ENCODE measurements at places on chromosomes 6 and 20. TPM values are rescaled to one million over a fixed set of nuclear protein-coding genes. Genes with fewer than 3 reads are reported as not detected.

DNA sequence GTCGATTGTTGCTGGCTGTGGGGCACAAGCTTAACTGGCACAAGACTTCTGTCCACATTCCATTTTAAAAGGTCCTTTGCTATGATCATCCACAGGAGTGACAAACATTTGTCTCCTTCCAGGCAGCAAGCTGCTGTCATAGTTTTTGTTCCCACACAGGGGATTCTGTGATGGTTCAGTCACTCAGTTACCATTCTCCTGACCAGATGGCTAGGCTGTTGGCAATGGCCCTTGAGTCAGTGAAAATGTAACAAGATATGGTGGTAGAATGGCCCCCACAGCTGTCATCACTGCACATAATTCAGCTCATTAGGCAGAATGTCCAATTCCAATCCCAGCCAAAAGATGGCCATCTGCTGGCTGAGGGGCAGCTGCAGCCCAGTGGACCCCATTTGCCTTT lies 13.7 kb downstream of the BPIFA1 start:
- DNase-seq: no peak

DNA sequence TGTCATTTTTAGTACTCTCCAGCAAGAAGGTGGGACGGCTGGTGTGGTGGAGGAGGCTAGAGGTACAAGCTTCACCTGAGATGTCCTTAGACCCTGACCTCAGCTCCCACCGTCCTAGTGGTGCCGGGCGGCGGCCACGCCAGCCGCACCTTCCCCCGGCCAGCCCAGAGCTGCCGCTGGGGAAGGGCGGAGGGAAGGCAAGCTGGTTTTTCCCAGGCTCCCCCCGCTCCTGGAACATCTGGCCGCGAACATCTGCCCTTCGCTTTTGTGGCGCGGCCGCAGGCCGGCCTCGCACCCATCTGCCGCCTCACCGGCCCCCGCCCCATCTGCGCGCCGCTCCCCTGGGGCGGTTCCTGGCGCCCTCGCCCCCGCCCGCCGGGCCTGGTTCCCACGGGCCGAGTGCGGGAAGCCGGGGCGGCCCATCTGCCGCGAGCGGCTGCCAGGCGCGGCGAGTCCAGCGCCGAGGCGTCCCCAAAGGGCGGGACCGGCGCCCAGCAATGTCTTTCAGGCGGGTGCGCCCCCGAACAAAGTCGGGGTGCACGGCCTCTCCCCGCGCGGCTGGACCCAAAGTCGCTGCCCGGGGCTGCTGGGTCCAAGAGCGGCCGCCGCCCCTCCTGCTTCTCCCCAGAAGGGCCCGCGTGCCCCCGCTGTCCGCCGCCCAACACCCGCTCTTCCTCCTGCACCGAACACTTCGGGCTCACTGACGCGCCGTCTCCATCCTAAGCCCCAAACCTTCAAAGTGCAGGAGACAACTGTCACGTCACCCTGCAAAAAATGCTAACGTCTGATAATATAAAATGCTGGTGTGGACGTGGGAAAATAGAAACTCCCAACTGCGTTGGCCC lies 17.3 kb upstream of the ID1 start:
- no peak for DNase-seq

DNA sequence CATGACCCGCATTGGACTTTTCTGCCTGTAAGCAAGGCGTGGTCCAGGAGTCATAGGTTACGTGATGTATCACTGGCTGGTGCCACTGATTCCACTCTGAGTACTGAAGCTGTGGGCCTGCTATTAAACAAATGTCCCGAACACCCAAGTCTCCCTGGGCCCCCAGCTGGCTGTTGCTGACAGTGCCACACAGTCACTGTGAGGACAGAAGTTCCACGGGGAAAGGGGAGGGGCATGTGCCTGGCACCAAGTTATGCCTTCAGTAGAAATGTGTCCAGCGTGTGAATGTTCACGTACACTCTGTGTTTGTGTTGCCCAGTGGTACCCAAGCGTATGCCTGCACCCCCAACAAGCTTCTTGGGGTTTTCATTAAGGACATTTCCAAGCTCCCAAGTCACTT lies 171.4 kb upstream of the QKI start:
- DNase-seq: no peak

DNA sequence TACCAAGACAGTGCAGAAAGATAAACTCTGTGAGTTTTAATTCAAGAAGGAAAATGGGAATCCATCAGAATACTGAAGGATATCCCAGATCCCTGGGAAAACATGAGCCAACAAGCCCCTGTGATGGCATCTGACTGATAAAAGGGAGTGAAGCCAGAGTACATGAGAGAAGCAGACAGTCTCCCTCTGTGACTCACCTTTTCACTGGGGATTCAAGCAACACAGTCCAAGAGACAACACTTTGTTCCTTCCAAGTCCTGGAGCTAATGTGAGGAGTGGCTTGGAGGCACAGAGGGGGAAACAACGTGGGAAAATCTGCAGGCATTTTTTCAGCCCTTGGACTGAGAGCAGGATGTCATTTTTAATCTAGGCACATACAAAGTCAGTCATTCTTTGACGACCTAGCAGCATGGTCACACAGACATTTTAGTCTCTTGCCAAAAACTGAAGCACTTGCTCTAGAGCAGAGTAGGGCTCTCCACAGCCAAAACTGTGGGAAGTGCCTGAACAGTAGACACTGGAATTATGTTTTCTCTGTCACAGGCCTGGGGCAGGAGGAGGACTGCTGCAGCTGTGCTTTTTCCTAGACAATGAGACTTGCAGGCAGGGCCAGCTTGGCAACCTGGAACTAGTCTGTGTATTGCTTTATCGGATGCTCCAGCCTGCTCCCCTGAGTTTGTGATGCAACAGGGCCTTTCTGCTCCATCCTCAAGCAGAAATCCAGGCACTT lies 465.0 kb upstream of the GJE1 start:
- no peak for DNase-seq

DNA sequence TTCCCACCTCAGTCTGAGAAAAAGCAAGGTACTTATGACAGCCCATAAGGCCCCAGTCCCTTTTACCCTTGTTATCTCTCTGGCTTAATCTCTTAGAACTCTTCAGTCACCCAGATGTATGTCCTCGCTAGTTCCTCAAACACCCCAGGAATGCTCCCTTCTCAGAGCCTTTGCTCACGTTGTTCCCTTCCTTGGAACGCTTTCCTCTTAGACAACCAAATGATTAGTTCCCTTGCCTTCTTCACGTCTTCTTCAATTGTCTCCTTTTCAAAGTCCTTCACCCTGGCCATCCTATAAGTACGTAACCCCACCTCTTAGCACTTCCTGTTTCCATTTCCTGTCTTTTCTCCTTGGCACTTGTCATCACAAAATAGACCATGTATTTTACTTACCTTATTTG lies 1.1 kb upstream of the APOBEC2 start:
- DNase-seq: no peak

DNA sequence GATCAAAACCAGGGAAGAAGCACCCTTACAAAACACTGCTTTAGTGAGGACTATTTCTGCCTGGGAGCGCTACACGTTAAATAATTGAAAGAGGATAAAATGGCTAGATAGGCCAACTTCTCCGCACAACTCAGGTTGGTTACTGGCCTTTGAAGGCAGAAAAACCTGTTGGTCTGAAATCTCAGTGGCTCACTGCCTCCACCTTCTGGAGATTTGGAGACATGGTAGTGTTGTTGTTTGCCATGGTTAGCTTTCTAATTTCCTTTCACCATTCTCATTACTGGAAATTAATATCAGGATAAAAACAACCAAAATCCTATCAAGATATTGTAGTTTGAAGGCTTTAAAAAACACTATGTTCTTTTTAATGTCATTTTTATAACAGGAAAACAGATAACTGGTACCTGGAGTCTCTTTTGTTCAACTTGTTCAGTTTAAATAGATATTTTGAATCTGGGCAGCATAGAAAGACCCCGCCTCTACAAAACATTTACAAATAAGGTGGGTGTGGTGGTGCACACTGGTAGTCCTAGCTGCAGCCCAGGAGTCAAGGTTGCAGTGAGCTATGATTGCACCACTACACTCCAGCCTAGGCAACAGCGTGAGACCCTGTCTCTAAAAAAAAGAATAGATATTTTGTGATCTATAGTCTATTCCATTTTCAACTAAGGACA lies 27.5 kb upstream of the BCLAF1 start:
- peak; percentile 41 for DNase-seq

- DNase-seq: no peak
Measured at GRCh38 chr6:54426995-54427394, 118.8 kb downstream of the TINAG start.

DNA sequence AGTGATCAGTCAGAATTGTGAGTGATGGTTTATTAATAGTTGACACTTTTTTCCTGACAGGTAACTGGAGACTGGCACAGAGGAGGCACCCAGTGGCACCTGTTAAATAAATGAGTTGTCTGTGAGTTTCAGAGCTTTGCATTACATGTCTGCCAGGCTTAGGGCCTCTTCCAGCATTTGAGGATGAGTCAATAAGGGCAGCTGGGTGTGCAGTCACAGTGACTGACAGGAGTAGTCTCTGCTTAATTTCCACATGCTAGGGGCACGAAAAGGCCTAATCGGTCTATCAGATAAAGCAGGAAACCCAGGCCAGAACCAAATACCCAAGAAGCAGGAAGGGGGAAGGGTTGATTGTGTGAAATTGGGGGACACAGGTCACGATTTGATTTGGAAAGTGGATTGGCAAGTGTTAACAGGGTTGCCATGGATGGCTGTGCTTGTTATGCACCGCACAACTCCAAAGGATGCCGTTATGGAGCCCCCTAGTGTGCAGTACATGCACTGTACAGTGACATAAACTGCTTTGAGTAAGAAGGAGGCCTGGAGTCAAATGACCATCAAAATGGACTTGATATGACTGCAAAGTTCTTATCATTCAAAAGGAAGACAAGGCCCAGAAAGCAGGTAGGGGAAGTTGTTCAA lies 111.9 kb upstream of the GGTLC1 start:
- peak; percentile 38 for DNase-seq

The FGD2 gene
- total RNA-seq: 1.5 TPM

DNA sequence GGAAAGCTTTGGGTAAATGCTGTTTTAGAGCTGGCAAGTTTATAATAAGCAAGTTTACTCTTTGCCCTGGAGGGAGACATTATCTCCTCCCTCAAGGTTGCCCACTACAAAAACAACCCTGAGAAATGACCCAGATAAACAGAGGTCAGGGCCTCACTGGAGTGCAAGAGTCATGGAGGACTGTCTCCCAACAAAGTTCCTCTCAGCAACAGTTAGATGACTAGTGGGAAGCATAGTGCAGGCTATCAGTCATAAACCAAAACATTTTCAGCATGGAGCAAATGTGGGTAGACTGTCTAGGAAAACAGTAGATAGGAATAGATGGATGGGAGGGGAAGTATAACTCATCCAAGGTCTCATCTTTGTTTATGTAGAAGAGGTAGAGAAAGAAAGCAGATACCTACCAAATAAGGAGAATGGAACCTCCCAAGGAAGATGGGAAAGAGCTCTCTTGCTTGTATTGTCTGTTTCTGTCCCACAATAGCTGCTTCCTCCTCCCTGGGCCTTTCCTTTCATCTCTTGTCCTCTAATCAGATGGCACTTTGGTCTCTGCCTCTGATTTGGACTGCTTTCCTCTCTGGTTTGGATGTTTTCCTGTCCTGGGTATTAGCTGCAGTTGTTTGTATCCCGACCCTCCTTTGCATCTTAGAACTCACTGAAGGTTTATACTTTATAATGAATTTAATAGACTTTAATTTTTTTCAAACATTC lies 95.4 kb downstream of the WASF1 start:
- DNase-seq: no peak

- no peak for DNase-seq
Measured at GRCh38 chr20:31494131-31494530, 19.0 kb downstream of the REM1 start.

DNA sequence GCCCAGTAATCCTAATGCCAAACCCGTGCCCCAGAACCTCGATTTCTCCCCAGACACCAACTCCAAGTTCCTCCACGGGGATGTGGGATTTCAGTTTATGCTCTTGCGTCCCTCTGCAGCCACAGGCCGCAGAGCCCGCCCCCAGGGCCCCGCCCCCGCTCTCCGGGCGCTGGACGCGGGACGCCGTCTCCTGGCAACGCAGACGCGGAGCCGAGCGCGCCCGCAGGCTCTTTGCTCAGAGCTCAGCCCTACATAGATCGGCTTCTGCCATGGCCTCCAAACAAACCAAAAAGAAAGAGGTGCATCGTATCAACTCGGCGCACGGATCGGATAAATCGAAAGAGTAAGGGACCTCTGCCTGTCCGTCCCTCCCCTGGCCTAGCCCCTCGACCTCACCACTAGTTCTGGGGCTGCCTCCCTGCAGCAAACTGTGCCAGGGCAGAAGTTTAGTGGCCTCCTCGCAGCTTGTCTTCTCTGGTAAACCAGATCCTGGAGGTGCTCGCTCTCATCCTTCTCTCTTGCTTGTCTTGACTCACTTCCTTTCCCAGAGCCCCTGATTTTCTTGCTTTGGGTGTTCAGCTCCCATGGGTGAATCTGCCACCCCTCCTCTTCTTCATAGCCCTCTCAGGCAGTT lies at the start of gene ADGB:
Gene ADGB (plus strand): TSS at position 201 of the 634 bp plus-strand sequence. CDS start 69 bp downstream, at position 270.
- DNase-seq: no peak

The C6orf58 gene
- 0.16 TPM for total RNA-seq

The WFDC2 gene
- total RNA-seq: not detected

DNA sequence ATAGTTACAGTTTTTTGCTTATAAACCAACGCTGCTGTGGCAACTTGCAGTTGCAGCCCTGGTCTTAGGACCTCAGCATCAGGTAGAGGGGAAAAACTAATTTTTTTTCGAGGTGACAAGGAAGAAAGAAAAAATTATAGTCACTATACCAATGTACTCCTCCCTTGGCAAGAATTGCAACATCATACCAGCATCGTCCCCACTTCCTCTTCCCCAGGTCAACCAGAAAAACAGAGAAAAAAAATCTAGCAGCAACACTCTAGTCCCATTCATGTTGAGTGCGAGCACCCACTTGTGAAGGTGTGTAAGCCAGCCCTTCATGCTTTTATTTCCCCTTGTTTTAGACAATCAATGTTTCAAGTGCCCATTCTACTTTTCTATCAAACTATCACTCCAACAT lies 13.1 kb upstream of the DCBLD1 start:
- DNase-seq: no peak

DNA sequence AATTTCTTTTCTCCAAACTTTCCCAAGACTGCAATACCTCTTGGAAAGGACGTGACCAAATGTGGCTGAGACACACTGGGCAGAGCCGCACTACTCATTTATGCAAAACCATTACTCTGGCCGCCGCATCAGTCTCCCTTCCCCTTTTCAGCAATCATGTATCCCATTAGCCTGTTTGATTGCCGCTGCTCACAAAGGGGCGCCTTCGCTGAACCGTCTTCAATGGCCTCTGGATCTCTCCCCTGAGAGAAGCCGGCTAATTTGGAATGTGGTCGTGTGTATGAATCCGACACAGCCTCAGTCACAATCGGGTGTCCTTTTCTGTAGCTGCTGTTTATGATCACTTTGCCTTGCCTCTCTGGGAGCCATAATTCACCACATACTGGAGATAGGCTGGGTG lies 361.1 kb downstream of the ZFAND3 start:
- no peak for DNase-seq

Data from activated T-helper 1 cell treated with anti-CD3 and anti-CD28 coated beads, Interleukin-12 subunit alpha, Interleukin-12 subunit beta, Interleukin-2, Interleukin-4 antibody, amounts not matched to agents 30 ng/mL and 10 ng/mL and 1 ng/mL, durations not matched to agents 14 hours and 24 hours and 36 hours (primary cell).